HepG2 (cell line): ENCODE measurements at places on chromosomes 2 and 18. TPM values are rescaled to one million over a fixed set of nuclear protein-coding genes. Genes with fewer than 3 reads are reported as not detected.

ALPP gene
- not detected in 2 replicates for total RNA-seq

ABCG8 gene
- total RNA-seq = 6.8 and 8.8 TPM in 2 replicates

CNRIP1 gene
- not detected in 2 replicates for total RNA-seq

C2orf92 gene
- 1.5 and 4.9 TPM in 2 replicates for total RNA-seq

SFT2D3 gene
- 4.6 and 9.4 TPM in 2 replicates for total RNA-seq

PUM2 gene
- total RNA-seq = 69.6 and 94.7 TPM in 2 replicates

POTEI gene
- 0.48 and 1.5 TPM in 2 replicates for total RNA-seq

KCNJ3 gene
- total RNA-seq = not detected in 2 replicates

NOSTRIN gene
- 0.22 TPM in 1 of 2 replicates, not detected in the other for total RNA-seq

RTTN gene
- total RNA-seq = 12.5 and 18.7 TPM in 2 replicates

PRKAG3 gene
- total RNA-seq = not detected in 2 replicates

SH3BP4 gene
- 34.6 and 44.3 TPM in 2 replicates for total RNA-seq

LYG2 gene
- 0.15 TPM in 1 of 2 replicates, not detected in the other for total RNA-seq

ALLC gene
- total RNA-seq = 0.11 TPM in 1 of 2 replicates, not detected in the other

KCNIP3 gene
- not detected in 2 replicates for total RNA-seq

EPHA4 gene
- total RNA-seq = not detected in 2 replicates

IL36RN gene
- total RNA-seq = not detected in 2 replicates

AKAIN1 gene
- not detected in 2 replicates for total RNA-seq

FOXI3 gene
- not detected in 2 replicates for total RNA-seq

DLX1 gene
- total RNA-seq = 0.18 TPM in 1 of 2 replicates, not detected in the other

CRYBA2 gene
- not detected in 2 replicates for total RNA-seq

DYSF gene
- 0.15 and 0.17 TPM in 2 replicates for total RNA-seq

ZSCAN30 gene
- total RNA-seq = 6.8 and 7.7 TPM in 2 replicates

SERPINB11 gene
- not detected in 2 replicates for total RNA-seq

OSBPL1A gene
- 0.02 and 0.13 TPM in 2 replicates for total RNA-seq

IL1A gene
- total RNA-seq = not detected in 2 replicates

C2orf49 gene
- total RNA-seq = 28.8 and 35.6 TPM in 2 replicates

ALK gene
- not detected in 2 replicates for total RNA-seq

PJVK gene
- 1.1 and 1.2 TPM in 2 replicates for total RNA-seq

POTEJ gene
- total RNA-seq = 0.04 TPM in 1 of 2 replicates, not detected in the other

AOX1 gene
- total RNA-seq = 18.0 and 27.5 TPM in 2 replicates

TMEM198 gene
- total RNA-seq = 11.6 and 17.3 TPM in 2 replicates

SERPINB4 gene
- not detected in 2 replicates for total RNA-seq

GKN2 gene
- total RNA-seq = not detected in 2 replicates

TFPI gene
- total RNA-seq = 161 and 301 TPM in 2 replicates

HMSD gene
- total RNA-seq = not detected in 2 replicates

UGT1A5 gene
- not detected in 2 replicates for total RNA-seq

SLC8A1 gene
- total RNA-seq = not detected in 2 replicates

SLC16A14 gene
- total RNA-seq = not detected in 2 replicates

HOXD13 gene
- not detected in 2 replicates for total RNA-seq

RIT2 gene
- total RNA-seq = not detected in 2 replicates
